ENCODE measurements at places on chromosomes 2 and 18.

DNA sequence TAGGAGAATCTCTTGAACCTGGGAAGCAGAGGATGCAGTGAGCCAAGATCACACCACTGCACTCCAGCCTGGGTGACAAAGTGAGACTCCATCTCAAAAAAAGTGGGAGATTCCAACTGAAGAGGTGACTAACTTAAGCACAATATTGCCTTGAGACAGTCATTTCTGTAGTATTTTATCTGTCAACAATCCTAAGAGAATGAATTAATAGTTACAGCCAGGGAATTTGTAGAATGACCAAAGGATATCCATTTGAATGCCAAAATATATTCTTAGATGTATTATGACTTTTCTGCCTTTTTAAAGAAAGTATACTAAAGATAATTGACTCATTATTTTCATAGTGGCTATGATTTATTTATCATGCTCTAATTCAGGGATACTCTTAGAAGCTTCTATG lies 40.7 kb upstream of the CCDC150 start:
- DNase-seq = no peak

DNA sequence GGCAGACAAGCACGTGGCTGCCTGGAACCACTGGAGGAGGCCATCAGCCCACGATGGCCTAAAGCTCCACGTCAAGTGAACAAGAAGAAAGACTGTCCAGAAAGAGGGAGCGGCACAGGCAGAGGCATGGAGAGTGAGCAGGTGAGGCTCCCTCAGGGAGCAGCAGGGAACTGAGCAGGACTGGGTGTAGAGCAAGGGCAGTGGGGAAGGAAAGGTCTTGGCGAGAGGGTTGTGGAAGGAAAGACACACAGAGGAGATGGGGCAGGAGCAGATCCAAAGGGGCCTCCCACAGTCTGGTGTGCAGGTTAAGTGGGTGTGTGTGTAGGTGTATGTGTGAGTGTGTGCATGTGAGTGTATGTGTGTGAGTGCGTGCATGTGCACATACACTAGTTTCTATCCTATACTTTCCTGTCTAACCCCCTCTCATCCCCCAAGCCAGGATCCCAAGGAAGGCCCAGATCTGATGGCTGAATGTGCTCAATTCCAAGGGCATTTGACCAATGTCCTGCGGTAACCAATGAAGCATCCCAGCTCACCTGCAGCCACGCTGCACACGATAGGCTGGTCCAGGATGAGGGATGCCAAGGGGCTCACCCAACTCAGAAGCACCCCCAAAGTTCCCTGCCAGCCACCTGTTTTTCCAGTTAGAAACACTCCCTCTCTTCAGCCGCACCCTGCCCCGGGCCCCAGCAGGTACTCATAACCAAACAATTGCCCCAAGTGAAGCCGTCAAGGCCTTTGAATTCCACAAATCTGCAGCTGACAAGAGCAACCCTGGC lies 262.5 kb upstream of the RAB6C start:
- DNase-seq = no peak

DNA sequence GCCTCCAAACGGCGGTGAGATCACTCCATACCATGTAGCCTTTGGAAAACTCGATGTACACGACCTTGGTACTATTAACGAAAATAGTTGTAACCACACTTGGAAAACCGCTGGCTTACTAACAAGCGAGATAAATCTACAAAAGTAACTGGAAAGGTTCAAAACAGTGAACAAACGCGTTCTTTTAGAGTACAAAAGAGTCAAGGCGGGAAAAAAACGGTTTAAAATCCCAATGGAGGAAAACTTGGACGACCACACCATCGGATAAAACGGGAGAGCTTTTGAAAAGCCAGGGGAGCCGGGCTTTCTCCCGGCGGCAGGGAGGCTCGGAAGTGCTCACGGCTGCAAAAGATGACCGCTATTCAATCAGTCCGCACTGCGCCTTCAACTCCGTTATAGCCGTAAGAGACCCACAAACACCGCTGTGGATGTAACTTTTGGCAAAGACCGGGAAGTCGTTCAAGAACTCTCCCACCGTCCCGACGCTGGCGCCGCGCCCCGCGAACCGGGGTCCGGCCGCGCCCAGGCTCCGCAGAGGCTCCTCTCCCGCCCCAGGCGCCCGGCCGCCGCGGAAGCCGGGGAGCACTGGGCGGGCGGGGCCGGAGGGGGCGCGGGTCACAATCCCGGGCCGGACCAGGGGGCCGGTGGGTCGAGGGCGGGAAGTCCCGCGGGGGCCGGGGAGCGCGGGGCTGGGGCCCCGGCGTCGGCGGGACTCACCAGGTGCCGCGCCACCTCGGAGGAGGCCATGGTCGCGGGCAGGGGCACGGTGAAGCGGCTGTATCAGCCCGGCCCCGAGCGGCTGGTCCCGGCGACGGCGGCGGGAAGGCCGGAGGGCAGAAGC lies 465 bp downstream of the SEPTIN10 start:
- peak; percentile 36 for DNase-seq

DNA sequence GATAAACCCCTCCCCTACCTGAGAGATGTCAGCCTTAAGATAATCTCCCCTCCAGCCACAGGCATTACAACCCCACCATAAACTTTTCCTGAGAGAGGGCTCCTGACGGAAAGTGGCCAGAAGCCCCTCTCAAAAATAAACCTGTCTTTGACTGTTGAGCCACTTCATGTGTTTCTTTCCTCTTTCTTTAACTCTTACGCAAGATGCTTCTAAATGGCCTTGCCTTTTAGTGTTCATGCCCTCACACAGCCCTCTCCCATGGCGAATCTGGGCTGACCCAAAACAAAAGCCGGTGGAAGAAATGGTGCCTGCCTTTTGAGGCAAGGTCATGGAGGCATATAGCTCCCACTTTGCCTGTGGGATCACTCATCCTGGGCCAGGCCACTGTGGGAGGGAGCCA lies 54.4 kb downstream of the NAPG start:
- DNase-seq = no peak

- no peak for DNase-seq
Observed at GRCh38 chr2:70620020-70620419, 66.4 kb upstream of the TGFA start.

DNA sequence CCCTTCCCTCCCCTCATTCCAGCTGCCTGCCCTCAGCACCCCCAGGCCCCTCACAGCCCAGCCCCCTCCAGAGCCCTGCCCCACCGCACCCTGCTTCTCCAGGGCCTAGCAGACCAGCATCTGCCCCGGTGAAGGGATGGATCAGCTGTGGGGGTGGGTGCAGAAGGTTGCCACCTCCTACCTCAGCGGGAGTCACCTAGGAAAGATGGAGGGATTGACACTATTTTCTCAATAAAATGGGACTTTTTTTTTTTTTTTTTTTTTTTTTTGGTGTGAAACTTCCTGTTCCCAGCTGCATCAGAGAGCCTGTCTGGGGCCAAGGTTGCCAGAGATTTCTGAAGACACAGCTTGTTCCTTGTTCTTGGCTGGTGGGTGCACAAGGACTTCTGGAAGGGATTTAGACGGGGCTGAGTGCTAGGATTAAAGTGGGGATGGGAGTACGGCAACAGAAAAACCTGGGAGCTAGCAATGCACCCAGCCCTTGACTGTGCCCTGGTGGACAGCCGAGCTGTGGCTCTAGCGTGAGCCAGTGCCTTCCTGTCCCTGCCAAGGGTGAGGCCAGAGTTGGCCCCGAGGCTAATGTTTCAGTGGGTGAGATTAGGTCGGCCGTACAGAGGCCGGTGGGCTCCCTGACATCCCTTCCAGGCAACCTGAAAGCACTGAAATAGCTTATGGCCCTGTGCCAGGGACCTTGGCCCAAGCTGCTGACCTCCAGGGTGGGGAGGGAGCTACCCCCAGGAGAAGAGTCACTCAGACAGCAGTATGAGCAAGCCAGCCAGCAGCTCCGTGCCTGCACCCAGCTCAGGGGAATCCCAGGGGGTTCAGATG lies 4.6 kb downstream of the B3GNT7 start:
- DNase-seq = peak; percentile 43

- no peak for DNase-seq
Observed at GRCh38 chr2:72116081-72116533, 31.6 kb downstream of the CYP26B1 start.

DNA sequence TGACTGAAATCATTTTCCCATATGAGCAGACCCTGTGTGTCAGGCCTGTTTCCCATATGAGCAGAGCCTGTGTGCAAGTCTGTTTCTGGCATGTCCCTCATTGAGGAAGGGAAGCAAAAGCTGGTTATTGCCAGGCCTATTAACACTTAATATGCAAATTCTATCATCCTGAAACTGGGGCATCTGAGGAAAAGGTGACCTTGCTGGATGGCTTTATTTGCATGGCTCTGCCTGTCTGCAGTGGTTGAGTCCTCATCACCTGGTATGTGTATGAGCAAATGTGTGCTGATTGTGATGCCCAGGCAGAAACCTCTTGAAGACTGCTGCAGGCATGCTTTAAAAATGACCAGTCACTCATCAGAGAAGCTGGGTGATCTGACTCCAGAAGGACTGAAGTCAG lies 31.2 kb downstream of the EIF4E2 start:
- no peak for DNase-seq

DNA sequence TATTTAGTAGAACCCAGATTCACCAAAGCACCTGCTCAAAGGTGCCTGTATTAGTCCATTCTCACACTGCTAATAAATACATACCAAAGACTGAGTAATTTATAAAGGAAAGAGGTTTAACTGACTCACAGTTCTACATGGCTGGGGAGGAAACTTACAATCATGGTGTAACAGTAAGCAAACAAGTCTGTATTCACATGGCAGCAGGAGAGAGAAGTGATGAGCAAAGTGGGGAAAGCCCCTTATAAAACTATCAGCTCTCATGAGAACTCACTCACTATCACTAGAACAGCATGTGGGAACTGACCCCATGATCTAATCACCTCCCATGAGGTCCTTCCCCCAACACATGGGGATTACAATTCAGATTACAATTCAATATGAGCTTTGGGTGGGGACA lies 28.0 kb upstream of the DDX18 start:
- no peak for DNase-seq

DNA sequence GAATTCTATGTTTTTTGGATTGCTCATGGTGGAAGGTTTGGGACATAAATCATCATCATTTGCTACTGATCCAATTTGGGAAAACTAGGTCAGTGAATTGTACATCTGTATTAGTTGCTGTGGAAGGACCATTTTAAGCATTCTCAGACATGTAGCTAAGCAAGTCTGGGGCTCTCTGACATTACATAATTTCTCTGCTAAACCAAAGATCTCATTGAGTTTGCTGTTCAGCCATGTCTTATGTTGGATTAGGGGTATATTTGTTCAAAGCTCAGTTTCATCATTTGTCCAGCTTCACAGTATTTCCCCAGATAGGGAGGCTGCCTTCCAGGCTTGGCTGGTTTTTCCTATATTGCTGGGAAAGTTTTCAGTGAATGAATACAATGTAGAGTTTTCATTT lies 399.7 kb downstream of the MTX2 start:
- DNase-seq = no peak

DNA sequence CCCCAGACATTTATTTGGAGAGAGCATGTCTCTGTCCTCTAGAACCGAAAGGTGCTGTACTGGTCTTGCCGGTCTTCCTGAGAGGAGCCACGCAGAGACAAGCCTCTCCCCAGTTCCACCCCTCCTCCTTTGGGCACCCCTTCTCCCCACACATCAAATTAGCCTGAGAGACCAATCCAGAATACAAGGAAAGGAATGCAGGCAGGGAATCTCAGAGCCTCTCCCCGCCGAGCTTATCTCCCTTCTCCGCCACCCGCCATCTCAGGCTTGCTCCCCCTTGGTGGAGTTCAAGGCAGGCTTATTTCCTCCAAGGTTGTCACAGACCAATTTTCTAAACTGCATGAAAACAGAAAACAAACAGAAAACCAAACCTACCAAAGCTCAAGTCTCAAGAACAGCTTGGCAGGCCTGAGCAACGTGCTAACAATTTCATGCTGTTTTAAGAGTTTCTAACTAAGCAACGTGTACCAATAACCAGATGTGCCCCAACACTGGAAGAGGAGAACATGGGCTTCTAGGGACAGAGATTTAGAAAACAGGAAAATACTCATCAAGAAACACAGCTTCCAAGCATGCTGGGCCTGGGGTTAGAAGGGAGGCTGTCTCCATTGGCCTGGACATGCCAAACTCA lies 124.5 kb upstream of the PKDCC start:
- peak; percentile 67 for DNase-seq

- no peak for DNase-seq
Observed at GRCh38 chr2:162433491-162433890, 89.6 kb downstream of the GCA start.

DNA sequence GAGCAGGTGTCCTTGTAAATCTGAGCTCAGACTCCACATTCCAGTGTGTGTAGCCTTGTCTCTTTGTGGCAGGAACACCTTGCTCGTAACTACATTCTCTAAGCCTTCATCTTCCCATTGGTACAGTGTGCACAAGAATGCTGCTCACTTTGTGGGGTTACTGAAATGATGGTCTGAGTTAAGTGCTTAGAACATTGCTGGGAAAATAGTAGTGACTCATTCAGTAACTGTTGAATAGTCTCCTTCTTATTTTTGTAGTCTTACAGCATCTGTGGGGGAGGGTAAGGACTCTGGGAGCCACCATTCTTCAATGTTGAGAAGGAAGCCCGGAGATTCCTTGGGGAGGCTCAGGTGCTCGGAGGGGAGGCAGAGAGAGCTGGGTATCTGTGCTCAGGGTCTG lies 236.0 kb upstream of the HDAC4 start:
- no peak for DNase-seq

DNA sequence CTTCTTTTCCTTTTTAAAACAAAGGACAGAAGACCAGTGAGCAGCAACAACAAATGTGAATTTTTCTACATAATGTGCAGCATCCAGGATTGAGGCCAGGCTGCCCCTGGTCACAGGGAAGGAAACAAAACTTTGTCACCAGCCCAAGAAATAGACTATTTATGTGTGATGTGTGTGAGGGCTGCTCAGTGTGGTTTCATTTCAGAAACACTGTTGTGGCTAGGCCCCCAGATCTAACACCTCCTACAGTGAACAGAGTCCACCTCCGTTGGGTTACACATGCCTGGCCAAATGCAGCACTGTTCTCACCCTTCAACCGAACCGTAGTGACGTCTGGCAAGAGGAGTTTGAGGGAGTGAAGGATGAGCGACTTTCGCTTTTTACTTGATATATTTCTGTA lies 146.3 kb upstream of the RIOK3 start:
- no peak for DNase-seq

DNA sequence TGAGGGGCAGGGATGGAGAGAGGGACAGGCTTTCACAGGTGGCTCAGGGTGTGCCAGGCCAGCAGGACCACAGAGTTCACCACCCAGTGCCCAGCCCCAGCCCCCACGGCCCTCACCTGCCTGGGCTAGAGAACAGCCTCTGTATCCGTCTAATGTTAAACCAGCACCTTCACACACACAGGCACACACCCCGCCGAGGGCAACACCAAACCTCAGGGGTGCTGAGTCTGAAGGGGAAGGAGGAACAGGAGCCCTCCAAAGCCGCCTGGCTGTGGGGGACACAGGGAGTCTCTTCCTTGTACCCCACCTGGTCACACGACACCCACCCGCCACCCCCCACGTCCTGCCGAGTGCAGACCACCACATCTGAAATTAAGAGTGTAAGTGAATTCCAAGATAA lies 205.8 kb upstream of the SALL3 start:
- DNase-seq = no peak

- no peak for DNase-seq
Observed at GRCh38 chr2:88355486-88355885, 97.0 kb downstream of the FOXI3 start.

DNA sequence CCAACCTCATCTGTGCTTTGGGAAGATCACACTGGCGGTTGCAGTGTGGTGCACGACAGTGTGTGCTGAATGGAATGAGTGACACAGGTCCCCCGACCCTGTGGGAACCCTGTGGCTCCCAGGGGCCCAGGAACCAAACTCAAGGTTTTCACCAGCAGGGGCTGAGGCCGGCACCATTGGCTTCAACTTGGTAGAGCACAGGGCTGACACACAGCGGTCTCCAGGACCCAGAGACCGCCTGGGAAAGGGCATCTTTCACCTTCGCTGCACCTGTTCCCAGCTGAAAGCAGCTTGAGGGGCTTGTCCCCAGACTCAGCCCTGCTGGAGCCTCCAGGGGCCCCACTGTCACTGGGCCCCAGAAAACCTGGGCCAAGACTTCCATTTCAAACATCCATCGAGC lies 59.0 kb upstream of the ODC1 start:
- no peak for DNase-seq
